ENCODE measurements at places on chromosomes 12 and 14.

GRCh38 chr12:28870839-28871440 lies 278.1 kb upstream of the FAR2 start:
- DNase-seq = no peak

DNA sequence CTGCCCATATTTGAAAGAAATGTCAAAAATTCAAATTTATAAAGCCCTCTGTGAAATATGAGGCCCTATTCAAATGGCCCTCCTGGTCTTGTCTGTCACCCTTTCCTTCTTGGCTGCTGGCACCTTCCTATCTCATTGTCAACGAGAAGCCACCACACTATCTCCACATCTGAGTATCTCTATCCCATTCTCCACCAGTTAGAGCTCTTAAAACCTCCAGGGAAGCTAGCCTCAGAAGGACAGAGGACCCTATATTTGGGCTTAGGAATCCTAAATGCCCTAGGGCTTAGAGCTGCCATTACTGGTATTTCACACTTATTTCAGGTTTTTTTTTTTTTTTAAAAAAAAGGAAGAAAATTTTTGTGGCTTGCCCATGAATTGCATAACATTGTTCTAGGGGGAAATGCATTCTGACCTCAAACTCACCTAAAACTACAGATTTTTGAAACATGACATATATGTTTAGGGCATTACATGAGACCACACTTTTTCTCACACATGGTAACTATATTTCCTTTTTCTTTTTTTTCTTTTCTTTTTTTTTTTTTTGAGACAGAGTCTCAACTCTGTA lies 25.0 kb downstream of the SLC25A21 start:
- DNase-seq = no peak

DNA sequence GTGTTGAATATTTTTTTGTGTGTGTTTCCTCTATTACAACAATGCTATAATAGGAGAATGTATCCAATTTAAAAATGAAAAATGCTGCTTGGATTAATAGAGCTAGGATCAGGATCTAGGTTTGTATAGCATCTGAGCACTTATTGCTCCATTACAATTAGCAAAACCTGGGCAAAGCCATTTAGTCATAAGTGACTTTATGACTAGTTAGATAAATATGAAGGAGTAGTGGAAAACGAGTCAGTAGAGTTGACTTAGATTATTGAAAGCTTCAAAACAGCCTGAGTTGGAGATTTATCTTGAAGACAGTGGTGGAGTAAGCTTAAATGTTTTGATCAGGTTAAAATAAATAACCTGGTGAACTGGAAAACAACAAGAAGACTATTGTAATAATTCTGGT lies 2.8 kb downstream of the MED21 start:
- no peak for DNase-seq

DNA sequence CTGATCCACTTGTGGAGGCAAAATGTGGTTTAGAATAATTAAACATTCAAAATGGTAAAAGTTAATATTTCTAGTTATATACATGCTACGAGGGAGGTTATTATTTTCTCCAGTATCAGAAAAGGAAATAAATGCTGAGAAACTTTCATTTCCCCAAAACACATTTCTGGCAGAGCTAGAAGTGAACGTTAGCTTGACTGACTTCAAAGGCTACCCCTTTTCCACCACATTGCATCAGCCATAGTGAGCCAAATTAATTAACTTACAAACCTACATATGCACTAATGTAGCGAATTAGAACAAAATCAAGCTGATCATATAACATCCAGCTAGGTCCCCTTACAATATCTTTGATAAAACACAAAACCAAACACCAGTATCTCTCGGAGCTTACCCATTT lies 49.3 kb upstream of the RERGL start:
- no peak for DNase-seq

- DNase-seq = no peak
Measured at GRCh38 chr14:54475911-54476310, 12.9 kb downstream of the GMFB start.

GRCh38 chr14:77124345-77125280 lies 17.0 kb downstream of the ZDHHC22 start:
- no peak for DNase-seq

GRCh38 chr12:58242796-58243630 lies 301.6 kb downstream of the ATP23 start:
- no peak for DNase-seq

DNA sequence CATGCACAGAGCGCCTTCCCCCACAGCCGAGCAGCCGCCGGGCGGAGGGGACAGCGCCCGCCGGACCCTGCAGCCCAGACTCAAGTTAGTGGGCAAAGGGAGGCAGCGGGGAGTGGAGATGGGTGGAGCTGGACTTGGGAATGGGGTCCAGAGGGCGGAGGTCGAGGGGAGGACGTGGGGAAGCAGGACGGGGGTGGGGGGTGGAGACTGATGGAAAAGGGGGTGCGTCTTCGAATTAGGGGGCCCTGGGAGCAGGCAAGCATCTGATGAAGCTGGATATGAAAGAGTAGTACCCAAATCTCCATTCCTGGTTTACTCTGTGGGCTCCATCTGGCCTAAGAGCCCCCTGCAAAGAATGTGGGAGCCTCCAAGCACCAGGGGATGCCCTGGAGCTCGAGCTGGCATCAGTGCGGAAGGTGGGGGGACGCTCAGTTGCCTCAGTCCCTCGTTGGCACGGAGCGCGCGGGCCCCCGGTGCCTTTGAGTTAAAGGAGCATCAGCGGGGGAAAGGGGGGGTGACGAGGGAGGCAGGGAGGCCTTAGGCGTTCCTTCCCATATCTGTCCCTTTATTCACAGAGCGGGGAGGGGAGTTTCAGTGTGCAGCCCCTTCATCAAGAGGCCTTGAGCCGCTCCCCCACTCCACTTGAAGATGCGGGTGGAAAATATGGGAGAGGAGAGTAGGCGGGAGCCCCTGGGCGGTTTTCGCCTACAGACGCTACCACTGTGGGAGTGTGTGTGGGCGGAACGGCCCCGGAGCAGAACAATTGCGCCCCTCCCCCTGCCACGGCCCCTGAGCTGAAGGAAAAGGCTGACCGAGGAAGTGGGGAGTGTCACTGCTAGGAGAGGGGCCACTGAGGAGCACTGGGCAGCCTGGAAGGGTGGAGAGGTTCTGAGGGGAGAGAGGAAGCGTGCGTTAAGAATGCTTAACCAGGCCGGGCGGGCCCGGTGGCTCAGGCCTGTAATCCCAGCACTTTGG lies 644 bp downstream of the NAB2 start:
- DNase-seq = no peak

DNA sequence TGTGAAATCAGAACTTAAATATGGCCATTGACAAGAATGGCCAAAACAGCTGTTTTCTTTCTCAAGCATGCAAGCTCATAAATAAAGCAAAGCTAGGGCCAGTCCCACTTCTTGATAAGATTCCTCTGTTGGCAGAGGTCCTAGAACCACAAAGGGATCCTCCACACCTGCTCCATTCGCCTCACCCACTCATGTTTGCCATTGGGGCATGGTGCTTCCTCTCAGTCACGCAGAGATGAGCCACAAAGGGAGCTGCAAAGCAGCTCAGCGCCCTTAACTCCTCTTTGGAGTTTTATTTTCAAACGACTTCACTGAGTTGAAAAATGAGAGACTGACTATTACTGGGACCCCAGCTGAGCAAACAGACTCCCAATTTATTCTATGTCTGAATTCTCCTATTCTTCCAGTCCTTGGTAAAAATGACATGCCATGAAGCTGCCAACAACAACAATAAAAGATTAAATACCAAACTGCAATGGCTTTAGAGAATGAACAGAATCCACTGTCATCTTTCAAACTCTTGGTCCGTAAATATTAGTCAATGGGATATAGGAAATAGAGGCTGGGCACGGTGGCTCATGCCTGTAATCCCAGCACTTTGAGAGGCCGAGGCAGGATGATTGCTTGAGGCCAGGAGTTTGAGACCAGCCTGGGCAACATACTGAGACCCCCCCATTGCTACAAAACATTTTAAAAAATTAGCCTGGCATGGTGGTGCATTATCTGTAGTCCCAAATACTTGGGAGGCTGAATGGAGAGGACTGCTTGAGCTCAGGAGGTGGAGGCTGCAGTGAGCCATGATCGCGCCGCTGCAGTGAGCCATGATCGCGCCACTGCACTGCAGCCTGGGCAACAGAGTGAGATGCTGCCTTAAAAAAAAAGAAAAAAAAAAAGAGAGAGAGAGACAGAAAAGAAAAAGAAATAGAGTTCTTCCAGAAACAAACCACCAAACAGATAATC lies 16.4 kb downstream of the MANSC1 start:
- DNase-seq = no peak

GRCh38 chr12:110590806-110591326 lies 7.7 kb upstream of the PPTC7 start:
- no peak for DNase-seq

DNA sequence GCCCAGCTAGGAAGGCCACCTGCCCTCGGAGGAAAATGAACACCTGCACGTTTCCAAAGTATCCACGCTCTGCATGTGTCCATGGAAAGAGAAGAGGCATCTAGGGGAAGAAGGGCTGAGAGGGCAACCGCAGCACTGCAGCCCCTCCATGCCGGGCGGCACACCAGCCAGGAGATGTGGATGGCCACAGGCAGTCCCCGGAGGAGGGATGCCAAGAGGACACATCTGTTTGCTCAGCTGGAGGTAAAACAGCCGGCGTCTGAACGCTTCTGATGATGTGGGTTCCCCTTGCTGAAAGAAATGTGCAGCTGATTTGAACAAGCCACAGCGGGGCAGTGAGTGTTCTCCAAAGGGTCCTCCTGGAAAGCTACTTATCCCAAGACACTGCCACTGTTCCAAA lies 34.0 kb downstream of the CHGA start:
- DNase-seq = no peak

- DNase-seq = no peak
Measured at GRCh38 chr12:98492580-98493140, 22.7 kb upstream of the TMPO start.

DNA sequence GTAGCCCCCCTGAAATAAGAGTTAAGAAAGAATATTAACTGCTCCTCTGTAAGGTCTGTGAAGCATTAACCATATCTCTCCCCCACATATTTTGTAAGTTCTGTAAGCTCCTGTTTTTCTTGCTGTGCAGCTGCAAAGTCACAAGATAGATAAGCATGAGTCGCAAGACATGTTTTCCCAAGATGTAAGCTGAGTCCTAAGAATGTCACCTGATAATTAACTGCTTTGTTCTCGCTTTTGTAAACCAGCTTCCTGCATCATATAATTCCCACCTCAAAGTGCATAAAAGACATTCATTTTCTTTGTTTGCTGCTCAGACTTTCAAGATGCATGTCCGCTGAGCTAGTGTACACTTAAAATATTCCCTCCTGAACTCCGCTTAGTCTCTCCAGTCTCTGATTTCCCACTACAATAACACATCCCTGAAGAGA lies 27.0 kb upstream of the PHC1 start:
- no peak for DNase-seq

DNA sequence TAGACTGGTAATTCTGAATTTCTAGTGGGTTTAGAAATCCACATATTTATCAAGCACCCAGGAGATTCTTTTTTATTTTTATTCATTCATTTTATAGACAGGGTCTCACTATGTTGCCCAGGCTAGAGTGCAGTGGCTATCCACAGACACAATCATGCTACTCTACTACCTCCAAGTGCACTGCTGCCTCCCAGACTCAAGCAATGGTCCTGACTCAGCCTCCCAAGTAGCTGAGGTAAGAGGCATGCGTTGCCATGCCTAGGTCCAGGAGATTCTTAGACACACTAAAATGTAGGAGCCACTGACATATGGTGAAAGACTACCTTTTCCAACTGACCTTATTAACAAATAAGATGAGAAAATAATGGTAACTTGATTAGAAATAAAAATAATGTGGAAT lies 38.9 kb downstream of the KIF21A start:
- no peak for DNase-seq

DNA sequence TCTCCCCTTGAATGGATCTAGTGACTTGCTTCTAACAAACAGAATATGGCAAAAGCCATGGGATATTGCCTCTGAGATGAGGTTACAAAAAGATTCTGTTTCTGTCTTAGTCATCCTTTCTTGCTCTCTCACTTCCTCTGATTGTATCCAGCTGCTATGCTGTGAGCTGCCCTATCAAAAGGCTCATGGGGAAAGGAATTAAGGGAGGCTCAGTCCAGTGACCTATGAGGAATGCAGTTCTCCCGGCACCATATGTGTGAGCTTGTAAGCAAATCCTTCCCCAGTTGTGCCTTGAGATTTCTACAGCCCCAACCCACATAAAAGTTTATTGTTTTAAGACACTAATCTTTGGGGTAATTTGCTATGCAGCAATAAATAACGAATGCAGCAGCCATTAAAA lies 183.1 kb downstream of the KLHL28 start:
- no peak for DNase-seq

DNA sequence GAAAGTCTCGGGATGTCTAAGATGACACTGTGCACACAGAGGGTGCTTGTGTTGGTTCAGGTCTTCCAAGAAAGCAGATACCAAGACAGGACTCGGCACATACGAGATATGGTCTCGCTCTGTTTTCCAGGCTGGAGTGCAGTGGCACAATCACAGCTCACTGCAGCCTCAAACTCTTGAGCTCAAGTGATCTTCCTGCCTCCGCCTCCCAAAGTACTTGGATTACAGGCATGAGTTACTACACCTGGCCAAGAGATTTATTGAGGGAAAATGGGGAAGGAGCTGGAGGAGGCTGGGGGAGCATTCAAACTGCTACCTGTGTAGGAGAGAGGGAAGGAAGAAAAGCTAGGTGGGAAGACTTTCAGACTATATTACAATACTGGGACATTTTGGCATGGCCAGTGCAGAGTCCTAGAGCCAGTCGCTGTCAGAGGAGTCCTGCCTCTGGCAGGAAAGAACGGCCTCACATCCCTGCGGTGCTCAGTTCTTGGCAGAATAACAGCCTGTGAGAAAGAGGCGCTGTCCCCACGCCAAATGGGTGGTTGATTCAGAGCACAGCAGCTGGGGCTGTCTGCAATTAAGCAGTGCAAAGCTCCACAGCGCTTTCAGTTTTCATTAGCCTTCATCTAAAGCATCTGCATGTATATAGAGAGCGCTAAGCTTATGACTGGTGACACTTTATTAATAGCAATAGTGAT lies 18.3 kb downstream of the SLC17A8 start:
- DNase-seq = no peak

DNA sequence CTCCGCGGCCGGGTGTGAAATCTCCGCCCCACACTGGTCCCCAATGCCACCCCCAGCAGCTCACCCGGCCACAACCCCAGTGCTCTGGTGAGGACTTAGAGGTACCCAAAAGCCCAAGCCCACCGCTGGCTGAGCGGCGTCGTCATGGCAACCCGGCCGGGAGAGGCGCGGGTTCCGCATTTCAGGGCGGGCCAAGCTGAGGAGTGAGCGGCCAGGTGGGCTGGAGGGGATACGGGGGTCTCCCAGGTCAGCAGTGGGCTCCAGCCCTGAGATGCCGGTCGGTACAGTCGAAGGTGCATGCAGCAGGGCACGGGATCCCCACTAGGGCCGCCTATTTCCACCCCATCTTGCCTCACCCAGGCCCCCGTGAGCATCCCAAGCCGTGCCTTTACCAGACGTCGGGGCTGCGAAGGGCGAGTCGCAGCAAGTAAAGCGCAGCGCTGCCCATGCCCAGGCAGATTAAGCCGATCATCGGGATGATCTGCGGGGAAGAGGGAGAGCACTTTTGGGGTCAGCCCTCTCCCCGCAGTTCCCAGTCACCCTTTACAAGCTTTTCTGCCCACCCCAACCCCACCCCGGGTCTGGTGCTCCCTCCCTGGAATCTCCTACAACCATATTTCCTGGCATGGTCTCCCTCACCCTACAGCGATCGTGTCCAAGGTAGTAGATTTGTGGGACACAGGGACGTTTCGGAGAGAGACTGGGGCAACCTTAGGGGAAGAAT lies 6.9 kb downstream of the SHMT2 start:
- DNase-seq = no peak

GRCh38 chr12:89319122-89319521 lies 33.2 kb downstream of the DUSP6 start:
- DNase-seq = no peak
